Progenitor cell of endocrine pancreas (in vitro differentiated cells): ENCODE measurements at places on chromosomes 4 and X.

DNA sequence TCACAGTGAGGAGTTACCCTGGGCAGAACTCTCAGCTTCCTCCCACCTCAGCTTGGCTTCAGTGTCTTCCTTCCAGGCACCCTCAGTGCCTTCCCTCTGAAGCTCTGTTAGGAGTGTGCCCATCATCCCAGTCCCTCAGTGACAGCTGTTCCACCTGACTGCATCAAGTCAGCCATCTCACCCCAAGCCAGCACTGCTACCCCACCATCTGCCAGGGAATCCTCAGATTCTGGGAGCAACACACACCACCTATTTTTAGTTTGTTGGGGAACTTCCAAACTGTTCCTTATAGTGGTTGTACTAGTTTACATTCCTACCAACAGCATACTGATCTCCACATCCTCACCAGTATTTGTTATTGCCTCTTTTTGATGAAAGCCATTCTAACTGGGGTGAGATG lies 182.9 kb downstream of the RELL1 start:
- no peak for DNase-seq

DNA sequence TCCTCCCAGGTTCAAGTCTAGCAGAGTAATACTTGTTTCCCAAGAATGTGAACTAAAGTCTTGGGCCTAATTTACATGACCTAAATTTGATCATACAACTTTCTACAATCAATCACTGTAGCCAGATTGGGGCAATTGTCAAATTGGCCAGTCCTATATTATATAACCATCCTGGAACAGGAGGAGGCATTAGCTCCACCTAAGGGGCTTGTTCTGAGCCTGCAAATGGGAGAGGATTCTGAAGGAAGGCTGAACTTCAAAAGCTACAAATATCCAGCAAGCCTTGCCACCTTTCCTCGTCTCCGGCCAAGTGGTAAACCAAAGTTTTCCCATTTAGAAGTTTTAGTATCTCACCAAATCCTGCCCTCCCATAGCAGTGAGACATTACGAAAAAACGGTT lies 1289.6 kb upstream of the TENM3 start:
- DNase-seq: no peak

DNA sequence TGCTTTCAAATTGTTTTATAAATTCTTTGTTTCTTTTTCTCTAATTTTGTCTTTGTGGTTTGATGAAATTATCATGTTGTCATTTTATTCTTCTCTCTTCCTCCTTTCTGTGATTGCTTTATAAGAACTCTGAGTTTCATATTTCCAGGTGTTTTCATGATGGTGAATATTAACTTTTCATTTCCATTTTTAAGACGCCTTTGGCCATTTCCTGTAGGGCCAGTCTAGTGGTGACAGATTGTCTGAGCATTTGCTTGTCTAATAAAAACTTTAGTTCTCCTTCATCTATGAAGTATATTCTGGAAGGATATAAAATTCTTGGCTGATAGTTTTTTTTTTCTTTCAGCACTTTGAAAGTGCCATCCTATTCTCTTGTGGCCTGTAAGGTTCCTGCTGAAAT lies 128.1 kb downstream of the FAM13A start:
- no peak for DNase-seq

DNA sequence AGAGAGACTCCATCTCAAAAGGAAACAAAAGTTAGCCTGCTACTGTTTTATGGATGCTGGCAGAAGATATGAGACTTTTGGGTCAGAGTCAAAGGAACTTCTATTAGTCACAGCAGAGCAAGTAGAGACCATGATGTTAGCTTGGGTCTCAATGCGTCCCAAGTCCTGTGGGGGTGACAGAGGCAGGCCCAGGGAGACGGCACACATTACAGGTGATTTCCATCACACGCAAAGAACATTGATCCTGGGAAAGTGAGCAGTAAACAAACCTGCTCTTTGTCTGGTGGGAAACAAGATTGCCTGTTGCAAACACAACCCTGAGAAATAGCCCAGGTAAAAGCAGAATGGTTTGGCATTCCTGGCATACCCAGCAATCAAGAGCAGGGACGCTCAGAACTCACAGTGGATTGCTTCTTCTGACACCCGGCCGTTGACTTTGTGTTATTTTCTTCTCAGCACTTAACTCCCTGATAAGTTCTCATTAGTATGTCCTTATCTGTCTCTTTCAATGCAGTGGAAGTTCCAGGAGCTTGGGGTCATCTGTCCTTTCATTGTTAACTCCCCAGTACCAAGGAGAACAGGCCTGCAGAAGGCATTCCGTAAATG lies 51.2 kb upstream of the LGI2 start:
- no peak for DNase-seq
